Kidney (tissue), 22 donors: ENCODE measurements at places on chromosomes 13 and 19.
A peak's percentile ranks its signal among the peaks of the same experiment; 100 is the strongest.

- DNase-seq = no peak
These were observed 7.6 kb upstream of the IPO5 start for GRCh38 chr13:97945792-97946419.

GRCh38 chr19:1220976-1221903 is 15.7 kb downstream of the STK11 start:
- DNase-seq = no peak

DNA sequence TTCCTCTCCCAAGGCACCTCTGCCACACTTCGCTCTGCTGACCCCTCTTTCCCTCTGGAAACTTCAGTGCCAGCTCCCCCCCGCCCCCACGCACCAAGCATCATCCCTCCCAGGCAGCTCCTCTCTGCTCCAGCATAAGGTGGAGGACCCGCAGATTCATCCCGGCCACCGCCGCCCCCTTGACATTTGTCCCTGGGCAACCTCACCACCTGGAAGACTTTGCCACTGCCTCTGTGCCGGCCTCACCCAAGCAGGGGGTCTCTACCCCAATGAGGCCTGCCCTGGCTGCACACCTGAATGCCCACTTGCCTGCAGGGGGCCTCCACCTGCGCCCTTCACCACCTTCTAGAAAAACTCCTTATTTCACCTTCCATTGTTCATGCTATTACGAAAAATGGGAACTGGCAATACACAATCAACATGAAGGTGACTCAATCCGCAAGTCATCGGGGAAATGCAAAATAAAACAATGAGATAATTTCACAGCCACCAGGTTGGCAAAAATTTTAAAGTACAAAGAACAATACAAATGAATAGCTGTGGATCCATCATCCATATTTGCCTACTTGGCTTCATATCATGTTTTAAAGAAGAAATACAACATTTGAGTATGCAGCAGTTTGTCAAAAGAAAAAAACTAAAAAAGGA is 21.9 kb downstream of the CCNE1 start:
- no peak for DNase-seq

DNA sequence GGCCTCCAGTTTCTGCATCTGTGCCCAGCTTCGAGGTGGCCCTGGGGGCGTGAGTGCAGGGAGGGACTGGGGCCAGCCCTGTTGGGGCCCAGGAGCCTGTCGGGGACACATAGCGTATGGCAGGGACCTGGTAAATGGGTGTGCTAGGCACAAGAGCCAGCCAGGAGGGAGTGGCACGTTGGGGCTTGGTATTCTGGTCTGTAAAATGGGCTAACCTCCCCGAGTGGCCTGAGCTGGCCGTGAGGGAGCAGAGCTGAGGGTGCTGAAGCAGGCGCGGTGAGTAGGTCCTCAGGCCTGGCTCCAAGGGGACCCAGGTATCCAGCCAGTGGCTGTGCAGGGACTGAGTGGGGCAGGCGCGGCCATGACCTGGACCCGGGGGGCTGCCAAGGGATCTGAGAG is 4.3 kb downstream of the PTOV1 start:
- DNase-seq = no peak

DNA sequence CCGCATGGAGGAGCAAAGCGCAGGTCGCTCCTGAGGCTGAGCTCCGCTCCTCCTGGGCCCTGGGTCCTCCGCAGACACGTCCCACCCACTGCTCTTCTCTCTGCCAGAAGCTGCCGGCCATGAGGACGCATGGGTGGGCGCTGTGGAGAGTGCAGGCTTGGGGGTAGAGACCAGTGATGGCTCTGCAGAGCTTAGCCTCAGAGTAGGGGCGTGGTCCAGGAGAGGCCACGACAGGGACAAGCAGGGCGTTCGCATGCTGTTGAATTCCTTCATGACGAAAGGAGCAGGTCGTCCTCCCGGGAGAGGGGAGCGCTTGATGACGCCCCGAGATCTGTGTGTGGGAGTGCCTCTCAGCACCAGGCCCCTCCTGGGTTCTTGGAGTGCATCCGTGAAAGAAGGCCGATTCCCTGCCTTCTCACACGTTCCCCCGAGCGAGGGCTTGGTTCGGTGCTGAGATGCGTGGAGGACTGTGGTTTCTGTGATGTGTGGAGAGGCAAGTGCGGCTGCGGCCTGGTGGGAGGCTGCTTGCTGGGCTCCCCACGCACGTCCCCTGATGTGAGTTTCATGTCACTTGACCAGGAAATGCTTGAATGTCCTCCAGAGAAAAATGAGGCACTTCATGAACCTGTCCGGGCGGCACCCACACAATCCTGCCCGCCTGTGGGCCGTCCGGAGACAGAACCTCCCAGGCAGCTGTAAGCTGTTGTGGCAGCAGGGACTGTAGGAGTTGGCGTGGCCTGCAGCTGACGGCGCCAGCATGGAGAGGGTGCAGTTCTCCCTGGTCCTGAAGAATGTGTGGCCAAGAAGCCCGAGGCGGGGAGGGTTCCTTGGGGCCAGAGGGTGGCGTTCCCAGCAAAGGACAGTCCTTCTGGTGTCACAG is 4.5 kb downstream of the SF3A2 start:
- DNase-seq = no peak

- no peak for DNase-seq
These were observed 306.4 kb downstream of the TBC1D4 start for GRCh38 chr13:75175575-75175974.

DNA sequence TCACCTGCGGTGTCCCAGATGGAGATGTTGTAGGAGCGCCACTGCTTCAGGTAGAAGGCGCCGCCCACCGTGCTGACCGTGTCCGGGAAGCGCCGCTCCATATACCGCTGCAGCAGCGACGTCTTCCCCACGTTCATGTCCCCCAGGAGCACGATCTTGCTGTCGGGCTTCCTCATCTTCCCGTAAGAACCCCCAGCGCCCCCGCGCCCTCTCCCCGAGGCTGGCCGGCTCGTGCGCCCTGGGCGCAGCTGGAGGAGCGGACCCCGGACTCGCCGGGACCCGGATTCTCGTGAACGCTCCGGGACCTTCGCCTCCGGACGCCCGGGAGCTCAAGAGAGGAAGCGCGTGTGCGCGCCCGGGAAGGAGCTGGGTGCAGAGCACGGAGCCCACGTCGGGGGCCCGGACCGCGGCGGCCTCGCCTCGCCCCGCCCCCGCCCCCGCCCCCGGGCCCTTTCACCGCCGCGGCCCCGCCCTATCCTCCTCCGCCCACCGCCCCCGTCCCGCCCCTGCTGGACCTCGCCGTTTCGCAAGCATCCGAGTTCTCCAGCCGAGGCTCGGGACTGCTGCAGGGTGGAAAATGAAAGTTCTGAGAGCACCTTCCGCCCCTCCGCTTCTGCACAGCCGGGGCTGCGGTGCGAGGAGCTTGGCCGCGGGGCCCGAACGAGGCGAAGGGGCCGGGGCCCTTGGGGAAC is at the start of gene RAB20:
TSS of gene RAB20 (minus strand) at position 379 of the 692 bp plus-strand sequence. CDS start at position 176, 203 bp downstream.
- peak; percentile 91 for DNase-seq

DNA sequence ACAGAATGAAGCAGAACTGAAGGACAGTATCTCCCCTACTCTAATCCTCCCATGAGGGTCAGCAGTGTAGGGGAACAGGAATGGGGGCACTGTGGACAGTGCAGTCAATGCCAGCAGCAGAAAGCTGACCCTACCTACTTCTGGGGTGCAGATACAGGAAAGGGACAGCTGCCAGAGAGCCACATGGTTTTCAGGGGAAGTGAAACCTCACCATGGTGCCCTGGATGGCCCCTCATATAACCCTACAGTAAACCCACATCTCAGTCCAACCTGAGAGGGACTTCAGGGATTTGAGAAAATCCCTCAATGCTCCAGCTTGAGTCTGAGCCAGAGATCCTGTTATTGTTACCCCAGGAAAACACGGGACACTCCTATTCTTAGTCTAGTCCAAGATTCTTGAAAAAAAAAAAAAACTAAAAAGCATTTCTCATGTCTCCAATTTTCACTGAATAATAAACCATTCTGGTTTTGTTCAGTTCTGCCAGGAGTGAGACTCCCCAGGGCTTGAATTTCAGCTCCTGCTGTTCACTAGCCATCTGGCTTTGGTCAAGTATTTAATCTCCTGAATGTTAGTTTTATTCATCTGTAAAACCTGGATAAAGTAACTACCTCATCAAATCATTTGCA is 511.6 kb upstream of the ARGLU1 start:
- DNase-seq = peak; percentile 4

DNA sequence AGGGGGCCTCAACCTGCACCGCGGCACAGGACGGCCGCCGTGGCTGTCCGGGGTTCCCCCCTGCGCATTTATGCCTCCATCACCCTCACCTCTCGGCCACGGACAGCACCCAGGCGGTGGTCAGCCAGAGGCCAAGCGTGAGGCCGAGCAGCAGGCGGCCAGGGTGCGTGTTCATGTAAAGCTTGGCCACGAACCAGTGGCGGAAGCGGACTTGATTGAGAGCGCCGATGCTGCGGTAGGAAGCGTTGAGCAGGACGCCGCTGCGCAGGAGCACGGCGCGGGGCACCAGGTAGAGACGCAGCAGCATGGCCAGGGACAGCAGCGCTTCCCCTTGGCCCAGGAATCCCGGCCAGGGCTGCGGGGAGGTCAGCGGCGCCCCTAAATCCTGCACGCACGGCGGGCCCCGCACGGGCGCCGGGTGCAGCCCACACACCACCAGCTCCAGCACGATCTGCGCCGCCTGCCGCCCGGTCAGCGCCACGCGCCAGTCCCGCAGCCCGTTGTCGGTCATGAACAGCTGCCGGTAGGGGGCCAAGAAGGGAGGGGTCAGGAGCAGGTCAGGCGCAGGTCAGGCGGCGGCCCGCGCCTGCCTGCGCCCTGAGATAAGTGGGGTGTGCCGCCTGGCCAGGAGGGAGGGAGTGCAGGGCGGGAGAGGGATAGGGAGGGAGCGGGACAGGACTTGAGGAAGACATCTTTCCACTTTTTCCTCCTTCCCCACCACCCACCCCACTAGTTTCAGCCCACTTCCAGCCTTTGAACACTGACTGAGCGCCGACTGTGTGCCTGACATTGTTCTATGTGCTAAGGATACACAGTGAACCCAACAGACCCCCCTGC is 6.5 kb downstream of the KCNN4 start:
- peak; percentile 62 for DNase-seq

- DNase-seq = peak; percentile 85
These were observed 11.1 kb upstream of the SHISA2 start for GRCh38 chr13:26062853-26063444.

GRCh38 chr13:38394777-38395496 is 45.3 kb downstream of the UFM1 start:
- peak; percentile 84 for DNase-seq

GRCh38 chr13:99279637-99280036 is 21.5 kb upstream of the GPR18 start:
- DNase-seq = no peak

DNA sequence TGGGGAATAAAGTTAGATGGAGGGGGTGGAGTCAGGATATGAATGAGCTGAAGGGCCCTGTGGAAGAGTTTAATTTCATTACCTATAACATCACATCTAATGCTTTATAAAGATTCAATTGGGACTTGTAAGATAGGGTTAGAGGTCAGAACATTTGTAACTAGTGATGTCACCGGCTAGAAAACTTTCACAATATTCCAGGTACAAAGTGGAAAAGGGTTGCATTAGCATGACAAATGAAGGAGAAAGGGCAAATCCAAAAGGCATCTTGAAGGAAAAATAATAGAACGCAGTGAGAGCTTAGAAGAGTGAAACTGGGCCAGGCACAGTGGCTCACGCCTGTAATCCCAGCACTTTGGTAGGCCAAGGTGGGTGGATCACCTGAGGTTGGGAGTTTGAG is 7.6 kb downstream of the MBNL2 start:
- no peak for DNase-seq

- DNase-seq = no peak
These were observed 543 bp downstream of the PSMC4 start for GRCh38 chr19:39971380-39972035.

GRCh38 chr19:35562336-35562735 is 1.1 kb downstream of the ATP4A start:
- peak; percentile 18 for DNase-seq

- DNase-seq = no peak
These were observed 33.9 kb downstream of the PCDH17 start for GRCh38 chr13:57665481-57665880.

- DNase-seq = no peak
These were observed 13.8 kb downstream of the KLC3 start for GRCh38 chr19:45354241-45354842.
